IPS DF 6.9 (cell line): ENCODE measurements at places on chromosomes 13 and 19.

DNA sequence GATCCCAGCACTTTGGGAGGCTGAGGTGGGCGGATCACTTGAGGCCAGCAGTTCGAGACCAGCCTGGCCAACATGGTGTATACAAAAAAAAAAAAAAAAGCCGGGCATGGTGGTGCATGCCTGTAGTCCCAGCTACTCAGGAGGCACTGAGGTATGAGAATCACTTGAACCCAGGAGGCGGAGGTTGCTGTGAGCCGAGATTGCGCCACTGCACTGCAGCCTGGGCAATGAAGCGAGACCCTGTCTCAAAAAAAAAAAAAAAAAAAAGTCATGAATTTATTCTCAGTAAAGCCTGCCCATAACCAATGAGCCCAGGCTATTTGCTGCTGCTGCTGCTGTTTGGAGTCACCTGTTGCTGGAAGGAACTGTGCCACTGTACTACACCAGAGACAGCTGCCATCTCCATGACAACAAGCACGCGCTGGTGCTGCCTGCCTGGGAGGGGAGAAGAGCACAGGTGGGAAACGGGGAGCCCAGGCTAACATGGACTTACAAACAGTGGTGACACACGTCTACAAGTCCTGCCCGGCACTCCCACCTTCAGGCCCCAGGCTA is 11.3 kb downstream of the ZFR2 start:
- no peak for DNase-seq

GRCh38 chr13:89029062-89029461 is 1357.9 kb downstream of the SLITRK5 start:
- DNase-seq = no peak

DNA sequence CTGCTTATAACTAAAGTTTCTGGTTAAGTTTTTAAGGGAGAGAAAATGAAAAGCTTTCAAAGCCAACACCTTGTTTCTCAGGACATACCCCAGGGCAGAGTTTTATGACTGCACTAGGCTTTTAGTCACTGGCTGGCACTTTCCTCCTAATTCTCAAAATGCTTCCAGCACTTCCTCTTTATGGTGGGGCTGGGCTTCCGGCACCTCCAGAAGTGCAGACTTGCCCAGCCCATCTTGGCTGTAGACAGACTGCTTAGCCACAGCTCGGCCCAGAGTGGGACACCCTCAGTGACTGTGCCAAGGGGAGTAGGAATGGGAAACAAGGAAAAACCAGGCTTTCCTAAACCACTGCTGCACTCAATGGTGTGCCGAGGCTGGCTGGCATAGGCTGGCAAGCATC is 23.2 kb upstream of the GTF3A start:
- no peak for DNase-seq

DNA sequence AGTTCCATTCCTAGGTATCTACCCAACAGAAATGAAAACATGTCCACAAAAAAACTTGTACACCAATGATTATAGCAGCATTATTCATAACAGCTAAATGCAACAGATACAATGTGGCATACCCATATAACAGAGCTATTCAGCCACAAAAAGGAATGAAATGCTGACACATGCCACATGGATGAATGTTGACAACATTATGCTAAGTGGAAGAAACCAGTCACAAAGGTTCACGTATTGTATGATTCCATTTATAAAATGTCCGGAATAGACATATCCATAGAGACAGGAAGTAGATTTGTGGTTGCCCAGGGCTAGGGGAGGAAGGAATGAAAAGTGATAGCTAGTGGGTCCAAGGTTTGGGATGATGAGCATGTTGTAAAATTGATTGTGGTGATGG is 10.8 kb downstream of the CRYL1 start:
- DNase-seq = no peak

DNA sequence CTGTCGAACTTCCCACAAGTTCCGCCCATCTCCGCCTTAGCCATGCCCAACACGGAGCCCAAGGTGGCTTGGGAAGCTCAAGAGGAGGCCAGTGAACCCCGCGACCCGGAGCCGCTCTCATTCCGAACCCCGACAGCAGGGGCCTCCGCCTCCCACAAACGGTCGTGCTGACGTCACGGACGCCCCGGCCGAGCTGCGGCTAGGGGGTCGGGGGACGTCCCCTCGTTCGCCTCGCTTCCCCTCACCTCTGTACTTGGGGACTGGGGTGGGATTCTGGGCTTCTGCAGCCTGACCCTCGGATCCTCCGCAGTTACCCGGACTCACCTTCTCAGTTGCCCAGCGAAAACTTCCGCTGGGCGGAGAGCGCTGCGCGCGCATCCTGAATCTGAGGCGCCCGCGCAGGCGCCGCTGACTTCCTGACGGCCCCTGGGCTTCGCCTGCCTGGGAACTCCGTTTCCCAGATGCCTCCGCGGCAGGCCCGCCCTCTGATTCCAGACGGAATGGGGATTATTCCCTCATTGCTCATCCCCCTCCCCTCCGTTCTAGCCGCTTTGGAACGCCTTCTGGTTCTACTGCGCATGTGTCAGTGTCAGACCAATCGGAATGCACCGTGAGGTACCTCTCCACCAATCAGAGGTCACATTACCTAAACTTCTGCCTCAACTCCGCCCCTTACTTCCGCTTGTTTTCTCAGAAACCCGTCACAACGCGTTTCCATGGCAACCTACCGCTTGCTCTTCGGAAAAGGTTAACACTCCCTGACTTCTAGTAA is at the start of gene VRK3:
Gene VRK3 (minus strand): TSS at position 351 of the 772 bp plus-strand sequence. CDS start 9,210 bp downstream, outside the sequence.
- DNase-seq = peak; percentile 99

DNA sequence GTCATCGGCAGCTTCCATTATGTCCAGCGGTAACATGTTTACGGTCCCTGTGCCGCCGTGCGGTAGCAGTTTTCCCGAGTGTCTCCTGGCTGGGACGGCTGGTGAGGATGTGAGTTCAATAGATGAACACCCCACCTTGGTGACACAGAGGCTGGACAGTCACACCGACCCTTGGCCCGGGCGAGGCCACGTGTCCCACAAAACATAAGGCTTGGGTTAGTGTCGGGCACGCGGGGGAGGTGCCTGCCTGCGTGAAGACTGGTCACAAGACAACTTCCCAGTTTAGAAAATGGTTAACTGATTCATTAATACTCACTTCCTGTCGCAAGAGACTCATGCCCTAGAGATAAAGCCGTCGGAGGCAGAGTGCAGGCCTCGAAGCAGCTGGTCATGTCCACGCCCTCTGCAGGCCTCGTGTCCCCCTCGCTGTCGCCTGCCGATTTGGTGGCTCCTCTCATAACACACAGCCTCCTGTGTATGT is 17.2 kb downstream of the RASA3 start:
- DNase-seq = no peak

- DNase-seq = no peak
Observed at GRCh38 chr13:30149248-30149647, 158.1 kb downstream of the KATNAL1 start.

- DNase-seq = no peak
Observed at GRCh38 chr19:31269425-31270127, 79.7 kb downstream of the TSHZ3 start.

GRCh38 chr19:504616-505015 is 2.7 kb upstream of the TPGS1 start:
- DNase-seq = no peak

- no peak for DNase-seq
Observed at GRCh38 chr13:104782741-104783140, 1716.5 kb upstream of the SLC10A2 start.

DNA sequence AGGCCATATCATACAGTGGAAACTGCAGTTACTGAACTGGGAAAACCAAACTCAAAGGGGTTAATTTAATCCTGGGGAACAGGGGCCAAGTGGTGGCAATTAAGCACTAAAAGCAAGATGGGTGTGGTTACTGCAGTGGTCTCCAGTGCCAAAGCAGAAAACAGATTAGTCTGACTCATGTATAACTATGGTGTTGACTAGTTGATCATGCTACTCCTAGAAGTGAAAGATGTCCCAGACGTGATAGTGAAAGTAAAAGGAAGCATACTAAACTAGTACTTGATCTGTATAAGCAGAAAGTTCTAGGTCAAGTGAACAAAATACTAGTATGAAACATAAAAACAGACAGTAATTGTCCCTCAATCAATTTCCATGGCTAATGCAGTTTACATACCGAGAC is 360.0 kb upstream of the SLITRK5 start:
- no peak for DNase-seq

DNA sequence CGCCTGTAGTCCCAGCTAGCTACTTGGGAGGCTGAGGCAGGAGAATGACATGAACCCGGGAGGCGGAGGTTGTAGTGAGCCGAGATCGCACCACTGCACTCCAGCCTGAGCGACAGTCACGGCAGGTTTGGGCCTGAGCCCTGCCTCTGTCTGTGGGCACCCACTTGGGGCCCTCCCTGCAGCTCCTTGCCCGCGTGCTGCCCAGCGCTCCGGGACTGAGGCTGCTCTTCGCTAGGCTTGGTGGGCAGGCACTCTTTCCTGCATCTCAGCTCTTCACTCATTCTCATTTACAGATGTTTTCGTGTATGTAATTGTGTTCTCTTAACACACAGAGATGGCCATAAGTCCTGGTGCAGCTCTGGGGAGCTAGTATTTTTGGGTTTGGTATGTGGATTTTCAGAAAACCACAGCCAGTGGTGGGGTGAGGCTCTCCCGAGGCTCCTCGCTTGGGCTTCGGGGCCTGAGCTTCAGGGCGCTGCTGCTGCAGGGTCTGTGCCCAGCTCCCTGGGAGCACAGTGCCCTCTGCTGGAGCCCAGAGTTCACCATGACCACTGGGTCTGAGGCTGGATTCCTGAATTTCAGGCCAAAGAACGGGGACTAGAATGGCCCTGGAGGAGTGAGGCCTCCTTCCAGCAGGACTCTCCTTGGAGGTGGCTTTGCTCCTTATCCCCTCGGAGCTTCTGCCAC is 15.2 kb downstream of the UPF1 start:
- DNase-seq = peak; percentile 54

DNA sequence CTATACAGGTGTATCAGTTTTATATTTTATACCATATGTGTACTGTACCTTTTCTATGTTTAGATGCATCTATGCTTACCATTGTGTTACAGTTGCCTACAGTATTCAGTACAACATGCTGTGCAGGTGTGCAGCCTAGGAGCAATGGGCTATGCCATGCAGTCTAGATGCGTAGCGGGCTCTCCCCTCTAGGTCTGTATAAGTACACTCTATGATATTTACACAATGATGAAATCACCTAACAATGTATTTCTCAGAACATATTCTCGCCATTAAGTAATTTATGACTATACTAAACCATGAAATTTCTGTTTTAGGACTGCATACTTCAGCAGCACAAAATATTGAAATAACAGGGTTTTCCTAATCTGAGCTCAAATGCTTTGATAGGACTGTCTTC is 179.6 kb downstream of the RFC3 start:
- DNase-seq = no peak

GRCh38 chr13:60727140-60727539 is 330.1 kb downstream of the TDRD3 start:
- DNase-seq = no peak

DNA sequence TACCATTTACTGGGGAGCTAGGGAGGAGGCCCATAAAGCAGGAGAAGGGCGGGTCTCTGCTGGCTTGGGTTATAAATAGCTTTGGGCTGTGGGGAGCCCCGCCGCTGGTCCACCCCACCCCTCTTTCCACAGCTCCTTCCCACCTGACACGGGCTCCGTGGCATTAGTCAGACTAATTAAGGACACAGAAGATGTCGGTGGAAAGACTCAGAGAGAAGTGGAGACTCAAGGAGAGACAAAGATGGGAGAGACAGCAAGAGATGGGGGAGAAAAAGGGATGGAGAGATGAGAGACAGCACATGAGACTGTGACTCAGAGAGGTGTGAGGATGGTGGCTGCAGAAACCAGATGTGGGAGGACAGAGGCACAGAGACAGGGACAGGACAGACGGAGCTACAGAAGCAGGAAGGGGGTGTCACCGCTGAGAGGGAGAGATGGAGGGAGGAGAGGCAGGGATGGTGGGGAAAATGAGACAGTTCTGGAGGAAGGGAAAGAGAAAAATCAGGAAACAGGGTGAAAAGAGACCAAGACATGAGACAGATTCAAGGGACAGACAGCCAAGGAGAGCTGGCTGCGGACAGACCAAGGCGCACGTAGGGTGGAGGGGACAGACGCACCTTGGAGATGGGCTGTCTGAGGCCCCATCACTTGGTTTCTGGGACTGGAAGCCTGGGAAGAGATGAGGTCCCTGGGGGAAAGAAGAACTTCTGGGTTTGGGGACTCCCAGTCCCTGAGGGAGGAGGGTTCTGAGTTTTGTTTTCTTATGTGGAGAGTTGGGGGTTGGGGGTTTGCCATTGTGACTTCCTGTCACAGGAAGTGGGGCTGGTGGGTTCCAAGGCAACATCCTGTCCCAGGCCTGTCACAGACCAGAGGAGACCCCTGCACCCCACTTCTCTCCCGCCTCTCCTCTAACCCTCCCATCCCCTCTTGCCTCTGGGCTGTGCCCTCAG is 4.1 kb downstream of the ARHGEF1 start:
- DNase-seq = no peak

DNA sequence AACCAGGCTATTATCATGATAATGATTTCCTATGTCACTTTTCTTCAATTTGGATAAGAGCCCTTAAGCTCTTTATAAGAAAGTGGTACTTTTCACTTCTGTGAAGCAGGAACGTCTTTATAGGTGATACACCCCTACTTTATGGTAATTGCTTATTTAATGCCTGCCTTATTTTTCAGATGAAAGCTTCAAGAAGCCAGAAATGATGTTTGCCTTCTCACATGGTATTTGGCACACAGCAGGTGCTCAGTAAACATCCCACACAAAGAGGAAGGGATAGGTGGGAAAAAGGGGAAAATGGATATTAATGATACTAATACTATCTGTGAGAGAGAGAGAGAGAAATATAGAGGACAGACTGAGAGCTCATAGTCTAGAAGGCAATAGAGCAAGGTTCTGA is 29.0 kb upstream of the WASF3 start:
- no peak for DNase-seq

- DNase-seq = no peak
Observed at GRCh38 chr19:16876904-16877361, 11.9 kb upstream of the F2RL3 start.

DNA sequence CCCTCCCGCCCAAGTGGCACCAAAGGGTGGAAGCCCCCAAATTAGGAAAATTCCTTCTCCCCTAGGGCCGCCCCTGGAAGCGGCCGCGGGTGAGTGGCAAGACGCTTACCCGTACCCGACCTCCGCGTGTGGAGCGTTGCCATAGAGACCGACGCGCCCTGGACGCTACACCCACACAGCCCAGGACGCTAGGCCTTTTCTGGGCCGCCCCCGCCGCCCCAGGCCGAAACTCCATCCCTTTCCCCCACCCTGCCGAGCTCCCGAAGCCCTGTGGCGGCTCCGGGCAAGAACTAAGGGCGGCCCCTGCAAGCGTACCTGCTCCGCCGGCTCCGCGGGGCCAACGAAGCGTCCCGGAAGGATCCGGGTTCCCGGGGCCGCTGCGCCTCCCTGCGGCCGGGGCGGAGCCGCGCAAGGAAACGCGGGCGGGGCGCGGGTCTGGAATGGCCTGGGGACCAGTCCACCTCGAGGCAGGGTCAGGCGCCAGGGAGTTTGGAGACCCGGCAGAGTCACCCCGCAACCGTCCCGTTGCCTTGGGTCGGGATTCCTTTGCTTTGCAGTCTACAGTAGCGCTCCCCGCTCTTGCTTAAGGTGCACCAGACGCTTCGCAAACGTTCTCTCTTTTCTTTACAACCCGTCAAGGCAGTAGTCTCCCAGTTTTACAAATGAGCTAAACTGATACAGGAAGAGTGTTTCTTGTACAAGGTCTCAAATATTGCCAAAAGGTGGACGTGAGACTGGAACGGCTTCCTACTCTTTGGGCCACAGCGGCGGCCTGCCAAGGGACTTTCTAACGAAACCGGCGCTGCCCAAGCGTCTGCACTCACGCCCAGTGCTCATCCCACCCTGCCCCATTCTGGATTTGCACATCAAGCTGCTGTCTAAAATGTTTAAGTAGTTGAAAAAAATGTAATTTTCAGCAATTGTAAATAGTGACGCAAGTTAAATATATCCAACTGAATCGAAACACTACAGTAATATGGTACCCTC is at the start of gene NEK5:
Gene NEK5 (minus strand): TSS at position 360 of the 987 bp plus-strand sequence. CDS start 1,591 bp downstream, outside the sequence.
- peak; percentile 52 for DNase-seq

- no peak for DNase-seq
Observed at GRCh38 chr13:112941349-112941748, 27.7 kb upstream of the MCF2L start.
